Epithelial cell of proximal tubule (primary cell): ENCODE measurements at places on chromosomes 13 and 19. TPM values are rescaled to one million over a fixed set of nuclear protein-coding genes. Genes with fewer than 3 reads are reported as not detected.
A peak's percentile ranks its signal among the peaks of the same experiment; 100 is the strongest.

DNA sequence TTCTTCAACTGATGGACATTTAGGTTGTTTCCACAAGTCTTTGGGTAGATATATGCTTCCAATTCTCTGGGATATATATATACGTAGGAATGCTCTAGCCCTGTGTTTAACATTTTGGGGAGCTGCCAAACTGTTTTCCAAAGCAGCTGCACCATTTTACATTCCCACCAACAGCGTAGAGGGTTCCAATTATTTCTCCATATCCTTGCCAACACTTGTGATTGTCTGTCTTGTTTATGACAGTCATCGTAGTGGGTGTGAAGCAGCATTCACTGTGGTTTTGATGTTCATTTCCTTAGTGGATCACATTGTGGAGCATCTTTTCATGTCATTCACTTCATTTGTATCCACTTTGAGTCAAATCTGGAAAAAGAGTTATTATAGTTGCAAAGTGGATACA is 4.7 kb upstream of the CBLC start:
- no peak for DNase-seq

- peak; percentile 78 for DNase-seq
Observed at GRCh38 chr19:39403331-39404312, 3.0 kb upstream of the ZFP36 start.

DNA sequence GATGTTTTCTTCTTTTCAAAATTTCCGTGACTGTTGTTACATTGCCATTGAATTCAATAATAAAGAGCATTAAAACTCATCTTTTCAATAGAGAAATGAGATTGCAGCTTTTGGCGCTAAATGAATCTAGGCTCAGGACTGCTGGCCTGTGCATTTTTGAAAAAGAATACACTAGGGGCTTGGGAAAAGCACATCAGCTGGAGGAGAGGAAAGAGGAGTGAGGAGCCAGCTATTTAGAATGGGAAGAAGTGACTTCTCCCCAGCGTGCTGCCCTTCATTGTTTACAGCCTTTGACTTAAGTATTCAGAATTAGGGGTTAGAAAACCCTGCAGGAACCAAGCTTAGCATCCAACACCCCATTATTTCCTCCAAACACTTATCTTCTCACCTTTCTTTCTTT is 43.3 kb downstream of the TNFSF11 start:
- DNase-seq: no peak

DNA sequence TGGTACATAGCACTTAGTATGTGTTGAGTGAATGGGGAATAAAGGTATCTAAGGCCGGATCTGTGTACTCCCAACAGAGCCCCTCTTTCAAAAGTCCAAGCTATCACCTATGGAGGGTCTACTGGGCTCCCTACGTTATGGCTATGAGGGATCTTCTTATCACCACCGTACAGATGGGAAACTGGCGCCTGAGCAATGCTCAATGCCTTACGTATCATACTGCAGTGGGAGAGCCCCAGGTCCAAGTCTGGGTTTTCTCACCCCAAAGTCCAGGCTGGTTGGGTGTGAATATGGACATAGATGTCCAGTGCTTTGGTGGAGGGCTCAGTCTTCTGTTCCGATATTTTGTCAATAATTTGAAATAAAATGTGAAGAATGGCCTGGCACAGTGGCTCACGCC is 13.1 kb upstream of the GGACT start:
- DNase-seq: no peak

- DNase-seq: no peak
Observed at GRCh38 chr19:50512999-50513745, 541 bp downstream of the ASPDH start.

DNA sequence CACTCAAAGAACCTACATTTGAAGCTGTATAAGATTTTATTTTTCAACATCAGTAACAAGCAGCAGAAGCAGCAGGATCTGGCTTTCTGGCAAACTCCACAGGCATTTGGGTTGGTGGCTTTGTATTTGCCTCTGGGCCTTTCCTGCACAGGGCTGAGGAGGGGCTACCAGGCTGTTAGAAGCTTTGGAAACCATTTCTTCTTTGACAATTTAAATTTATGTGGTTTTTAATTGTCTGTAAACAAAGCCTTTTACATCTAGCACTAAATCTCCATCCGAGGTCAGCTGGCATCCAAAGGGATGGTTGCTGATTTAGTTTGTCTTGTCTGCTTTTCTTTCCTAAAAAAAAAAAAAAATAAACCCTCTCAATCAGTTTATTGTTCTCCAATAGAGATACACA is 127.5 kb upstream of the OBI1 start:
- no peak for DNase-seq

DNA sequence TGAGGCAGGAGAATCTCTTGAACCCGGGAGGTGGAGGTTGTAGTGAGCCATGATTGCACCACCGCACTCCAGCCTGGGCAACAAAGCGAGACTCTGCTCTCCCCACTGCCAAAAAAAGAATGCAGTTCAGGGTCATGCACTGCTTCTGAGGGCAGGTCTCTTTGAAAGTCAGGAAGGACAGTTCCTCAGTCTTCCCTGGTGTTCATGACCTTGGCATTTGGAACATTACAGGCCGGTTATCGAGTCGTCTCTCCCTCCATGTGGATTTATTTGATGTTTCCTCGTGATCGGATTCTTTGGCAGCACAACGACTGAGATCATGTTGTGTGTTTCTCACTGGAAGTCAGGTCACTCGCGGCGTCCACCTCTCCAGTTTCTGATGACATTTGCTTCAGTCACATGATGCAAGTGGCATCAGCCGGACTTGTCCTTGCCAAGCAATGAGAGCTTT is 17.2 kb downstream of the FGF21 start:
- DNase-seq: no peak

DNA sequence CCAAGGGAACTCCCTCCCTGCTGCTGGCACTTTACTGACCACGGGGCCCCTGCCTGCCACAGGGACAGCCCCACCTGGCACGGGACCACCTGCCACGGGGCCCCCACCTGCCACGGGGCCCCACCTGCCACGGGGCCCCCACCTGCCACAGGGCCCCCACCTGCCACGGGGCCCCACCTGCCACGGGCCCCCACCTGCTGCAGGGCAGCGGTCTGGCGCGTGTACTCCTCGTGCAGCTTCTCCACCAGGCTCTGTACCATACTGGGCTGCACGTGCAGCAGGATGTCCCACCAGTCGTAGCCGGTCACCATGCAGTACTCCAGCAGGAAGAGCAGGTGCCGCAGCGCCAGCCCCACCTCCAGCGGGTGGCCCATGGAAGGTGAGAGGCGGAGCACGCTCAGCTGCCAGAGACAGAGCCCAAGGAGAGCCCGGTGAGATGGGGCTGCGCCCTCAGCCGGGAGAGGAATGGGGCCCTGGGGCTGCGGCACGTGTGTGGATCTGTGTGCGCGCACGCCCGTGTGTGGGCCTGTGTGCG is 16.1 kb downstream of the MED16 start:
- no peak for DNase-seq

GRCh38 chr13:74466864-74467263 is 332.7 kb upstream of the KLF12 start:
- no peak for DNase-seq

GRCh38 chr19:32469795-32470194 is 64.2 kb downstream of the DPY19L3 start:
- DNase-seq: no peak

- no peak for DNase-seq
Observed at GRCh38 chr19:49594157-49594992, 3.4 kb downstream of the PRR12 start.

DNA sequence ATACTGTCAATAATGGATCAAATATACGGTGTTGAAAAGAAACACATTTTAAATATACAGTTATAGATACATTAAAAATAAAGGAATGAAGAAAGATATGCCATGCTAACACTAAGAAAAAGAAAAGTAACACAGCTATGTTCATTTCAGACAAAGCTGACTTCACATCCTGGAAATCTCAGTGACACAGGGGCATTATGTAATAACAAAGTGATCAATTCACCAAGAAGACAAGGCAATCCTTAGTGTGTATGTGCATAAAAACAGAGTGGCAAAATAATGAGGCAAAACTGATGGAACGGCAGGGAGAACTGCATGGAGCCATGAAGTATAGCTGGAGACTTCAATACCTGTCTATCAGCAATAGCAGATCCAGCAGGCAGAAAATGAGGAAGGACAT is 13.1 kb downstream of the ZNF14 start:
- DNase-seq: no peak

GRCh38 chr19:43695985-43696704 is 19.7 kb upstream of the IRGC start:
- no peak for DNase-seq

The LILRB1 gene
- total RNA-seq: not detected in 2 replicates

DNA sequence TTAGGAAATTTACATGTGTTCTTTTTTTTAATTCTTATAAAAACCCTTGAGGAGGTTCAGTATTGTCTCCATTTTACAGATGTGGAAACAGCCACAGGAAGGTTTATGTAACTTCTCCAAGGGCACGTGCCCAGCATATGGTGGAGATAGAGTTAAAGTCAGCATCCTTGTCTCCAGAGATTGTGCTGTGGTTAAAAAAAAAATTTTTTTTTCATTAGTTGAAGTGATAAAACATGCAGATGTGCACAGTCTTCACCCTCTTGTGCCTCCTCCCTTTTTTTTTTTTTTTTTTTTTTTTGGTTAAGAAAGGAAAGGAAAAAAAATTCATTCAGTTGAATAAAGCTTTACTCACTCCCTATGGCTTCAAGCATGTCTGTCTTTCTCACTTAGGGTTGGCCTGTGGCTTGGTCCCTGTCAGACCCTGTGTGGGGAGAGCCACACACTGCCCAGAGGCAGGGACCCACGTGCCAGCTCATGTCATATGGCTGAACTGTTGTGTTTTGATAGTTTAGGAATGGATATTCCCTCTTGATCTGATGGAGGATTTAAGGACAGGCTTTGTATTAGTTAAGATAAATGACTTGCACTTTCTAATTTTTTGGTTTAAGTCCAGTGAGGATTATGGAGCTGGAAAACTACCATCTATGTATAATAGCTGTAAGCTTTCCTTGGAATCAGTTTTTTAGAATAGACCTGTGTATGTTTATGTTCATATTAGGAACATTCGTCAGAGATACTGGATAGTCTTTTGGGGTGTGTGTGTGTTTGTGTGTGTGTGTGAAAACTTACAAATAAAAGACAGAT is 19.3 kb downstream of the RNASEH2B start:
- no peak for DNase-seq

GRCh38 chr19:10052602-10053360 is 33.3 kb upstream of the SHFL start:
- no peak for DNase-seq

The TMC4 gene
- 3.7 and 9.5 TPM in 2 replicates for total RNA-seq

The CNMD gene
- 2.6 TPM in 1 of 2 replicates, not detected in the other for total RNA-seq

DNA sequence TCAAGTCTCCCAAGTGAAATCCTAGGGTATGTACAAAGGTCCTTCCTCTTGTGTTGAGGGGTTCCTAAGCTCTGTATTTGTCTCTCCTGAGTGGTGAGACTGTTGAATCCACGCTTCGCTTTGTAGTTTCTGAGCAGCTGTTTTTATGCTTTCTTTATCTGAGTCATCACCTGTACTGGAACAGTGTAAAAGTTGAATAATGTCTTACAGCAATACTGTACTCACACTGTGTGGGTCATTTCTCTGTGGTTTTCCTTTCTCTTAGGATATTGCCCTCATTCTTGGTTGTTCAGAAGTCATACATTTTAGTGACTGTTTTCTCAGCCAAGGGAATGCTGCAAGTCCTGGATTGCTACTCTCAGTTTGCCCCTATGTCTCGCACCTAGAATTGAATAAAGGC is 1596.6 kb downstream of the SLITRK5 start:
- no peak for DNase-seq

DNA sequence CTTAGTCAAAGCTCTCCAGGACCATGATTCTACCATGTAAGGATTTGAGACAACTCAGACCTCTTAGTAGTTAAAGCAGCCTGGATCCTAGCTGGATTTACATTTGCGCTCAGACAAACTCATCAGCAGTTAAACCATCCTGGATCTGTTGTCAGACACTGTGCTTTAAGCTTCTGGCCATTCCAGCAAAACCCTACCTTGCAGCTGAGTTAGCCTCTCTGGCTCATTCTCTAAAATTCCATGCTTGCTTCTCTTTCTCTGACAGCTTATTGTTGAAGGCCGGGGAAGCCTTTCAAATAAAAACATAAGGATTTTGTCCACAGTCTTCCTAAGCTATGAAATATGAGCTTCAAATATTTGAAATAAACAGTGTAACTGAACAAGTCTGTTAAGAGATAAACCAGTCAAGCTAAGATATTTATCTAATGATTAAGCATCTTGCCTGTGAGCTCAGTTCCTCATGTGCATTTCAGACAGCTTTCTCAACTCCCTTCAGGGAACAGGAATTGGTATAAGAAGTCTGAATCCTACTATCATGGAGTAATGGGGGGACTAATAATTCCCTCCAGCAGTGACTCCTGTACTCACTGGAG is 89.3 kb downstream of the SLAIN1 start:
- no peak for DNase-seq

GRCh38 chr13:27627380-27627779 is 5.7 kb downstream of the POLR1D start:
- DNase-seq: no peak

GRCh38 chr13:59673286-59673685 is 490.4 kb downstream of the DIAPH3 start:
- DNase-seq: no peak

GRCh38 chr19:50319156-50319555 is 10.0 kb downstream of the KCNC3 start:
- no peak for DNase-seq

GRCh38 chr13:42395086-42395821 is 123.3 kb downstream of the AKAP11 start:
- no peak for DNase-seq

DNA sequence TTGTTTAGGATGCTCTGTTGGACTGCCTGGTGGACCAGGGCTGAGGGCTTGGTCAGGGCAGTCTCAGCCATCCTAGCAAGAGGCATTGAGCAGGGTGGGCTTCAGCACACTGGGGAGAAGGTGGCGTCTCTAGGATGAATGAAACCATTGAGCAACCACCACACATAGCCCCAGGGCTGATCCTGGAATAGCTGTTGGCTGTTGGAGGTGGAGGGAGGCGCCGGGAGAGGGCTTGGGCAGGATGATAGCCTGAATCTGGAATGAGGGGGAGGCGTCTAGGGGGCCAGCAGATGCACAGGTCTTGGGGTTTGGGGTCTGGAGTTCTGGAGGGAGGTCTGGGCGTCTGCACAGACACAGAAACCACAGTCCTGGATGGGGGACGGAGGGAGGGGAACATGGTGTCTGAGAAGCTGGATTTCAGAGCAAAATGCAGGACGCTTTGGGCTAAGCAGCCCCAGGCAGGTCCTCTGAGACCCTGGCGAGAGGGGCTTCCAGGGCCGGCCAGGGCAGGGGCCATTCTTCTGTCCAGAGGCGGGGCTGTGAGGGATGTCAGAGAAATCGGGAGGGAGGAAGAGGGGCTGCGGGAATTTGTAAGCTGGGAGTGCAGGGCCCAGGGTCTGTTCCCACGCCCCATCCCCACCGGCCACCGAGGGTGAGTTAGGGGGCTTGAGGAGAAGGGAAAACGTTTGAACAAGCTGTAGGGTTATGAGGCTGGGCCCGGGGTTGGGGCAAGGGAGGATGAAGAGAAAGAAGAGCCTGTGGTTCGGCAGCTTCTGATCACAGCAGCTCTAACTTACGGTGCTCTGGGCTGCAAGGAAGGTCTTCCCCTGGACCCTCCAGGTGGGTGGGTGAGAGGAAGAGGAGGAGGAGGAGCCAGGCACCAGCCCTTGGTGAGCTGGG is 5.2 kb downstream of the TRAPPC5 start:
- DNase-seq: no peak
